Peyer's patch (tissue), 4 donors: ENCODE measurements at places on chromosomes 6 and 20.
A peak's percentile ranks its signal among the peaks of the same experiment; 100 is the strongest.

DNA sequence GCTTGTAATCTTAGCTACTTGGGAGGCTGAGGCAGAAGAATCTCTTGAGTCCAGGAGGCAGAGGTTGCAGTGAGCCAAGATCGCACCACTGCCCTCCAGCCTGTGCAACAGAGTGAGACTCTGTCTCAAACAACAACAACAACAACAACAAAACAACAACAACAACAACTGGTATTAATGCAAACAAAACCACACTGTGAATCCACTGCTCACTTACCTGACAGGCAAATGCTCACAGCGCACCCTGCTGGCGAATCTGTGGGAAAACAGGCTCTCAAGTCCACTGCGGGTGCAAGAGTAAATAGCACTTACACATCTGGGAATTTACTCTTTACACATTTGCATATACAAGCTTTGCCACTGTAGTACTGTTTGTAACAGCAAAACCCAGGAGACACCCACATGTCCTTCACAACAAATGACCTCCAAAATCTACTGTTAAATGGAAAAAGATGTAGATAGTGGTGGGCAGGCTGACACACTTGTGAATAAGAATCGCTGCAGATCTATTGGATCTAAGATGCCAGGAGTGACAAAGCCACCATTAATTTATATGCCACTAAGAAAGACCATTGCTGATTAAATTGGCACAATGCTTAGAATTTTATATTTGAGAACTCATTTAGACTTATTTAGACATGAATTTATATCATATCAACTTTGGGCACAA, 29.3 kb downstream of the NSFL1C start:
- H3K4me3 ChIP-seq, result no peak overlapping the region
- no peaks in the 10 kb centered on the region for H3K36me3 ChIP-seq
- no peaks in the 10 kb centered on the region for H3K27me3 ChIP-seq
- peak; percentile 71 for DNase-seq

DNA sequence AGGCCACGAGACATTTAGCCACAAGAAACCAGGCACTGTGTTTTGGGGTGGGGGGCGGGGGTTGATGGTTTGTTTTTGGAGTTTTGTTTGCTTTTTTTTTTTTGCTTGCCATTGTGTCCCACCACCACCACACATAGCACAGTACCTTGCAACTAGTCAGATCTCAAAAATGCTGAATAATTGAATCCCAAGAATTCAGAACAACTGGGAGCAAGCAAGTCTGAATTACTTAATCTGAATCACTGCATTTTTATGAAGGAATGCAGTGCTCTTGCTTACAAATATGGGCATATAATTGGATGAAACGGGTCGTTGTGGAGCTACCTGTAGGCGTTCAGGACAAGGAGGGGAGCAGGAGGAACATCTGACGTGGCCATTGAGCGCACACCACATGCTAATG, 151.5 kb upstream of the CDYL start:
- no peaks in the 10 kb centered on the region for H3K36me3 ChIP-seq
- no peak for DNase-seq
- H3K4me3 ChIP-seq, result no peak overlapping the region

DNA sequence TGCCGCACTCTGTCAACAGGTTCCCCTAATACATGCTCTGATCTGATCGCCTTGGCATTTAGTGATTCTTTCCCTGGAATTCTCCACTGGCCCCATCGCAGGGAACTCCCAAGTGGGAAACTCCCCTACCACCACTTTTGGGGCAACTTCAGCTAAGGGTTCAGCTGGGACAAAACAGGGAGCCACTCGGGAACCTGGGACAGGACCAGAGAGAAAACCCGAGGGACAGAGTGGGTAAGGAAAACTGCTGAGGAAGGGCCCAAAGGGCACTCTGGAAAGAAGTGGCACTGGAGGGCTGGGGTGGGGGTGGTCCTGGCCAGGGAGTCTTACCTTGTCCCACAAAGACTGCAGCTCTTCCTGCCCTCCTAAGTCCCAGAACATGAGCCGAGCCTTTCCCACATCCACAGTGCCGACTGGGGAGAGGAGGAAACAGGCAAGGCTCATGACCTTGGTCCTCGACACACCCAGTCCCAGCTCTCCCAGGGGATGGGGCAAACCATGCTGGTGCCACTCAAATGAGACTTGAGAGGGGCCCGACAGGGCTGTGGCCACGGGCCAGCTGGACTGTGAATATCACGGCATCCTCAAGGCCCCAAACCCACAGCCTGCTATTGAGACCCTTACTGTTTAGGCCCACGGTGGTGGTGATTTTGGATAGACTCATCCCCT, 1.6 kb downstream of the ARFRP1 start:
- H3K4me3 ChIP-seq, result peak overlapping the region; percentile 83
- peak; percentile 61 for DNase-seq
- H3K27me3 ChIP-seq, result no peaks in the 10 kb centered on the region
- H3K27ac ChIP-seq, result no peak overlapping the region

- no peak for DNase-seq
- H3K27ac ChIP-seq, result no peak overlapping the region
- H3K4me3 ChIP-seq, result no peak overlapping the region
- no peaks in the 10 kb centered on the region for H3K27me3 ChIP-seq
Observed at GRCh38 chr6:103895136-103895535, 964.6 kb downstream of the HACE1 start.
